8988T (cell line): ENCODE measurements at places on chromosomes 6 and 20.

DNA sequence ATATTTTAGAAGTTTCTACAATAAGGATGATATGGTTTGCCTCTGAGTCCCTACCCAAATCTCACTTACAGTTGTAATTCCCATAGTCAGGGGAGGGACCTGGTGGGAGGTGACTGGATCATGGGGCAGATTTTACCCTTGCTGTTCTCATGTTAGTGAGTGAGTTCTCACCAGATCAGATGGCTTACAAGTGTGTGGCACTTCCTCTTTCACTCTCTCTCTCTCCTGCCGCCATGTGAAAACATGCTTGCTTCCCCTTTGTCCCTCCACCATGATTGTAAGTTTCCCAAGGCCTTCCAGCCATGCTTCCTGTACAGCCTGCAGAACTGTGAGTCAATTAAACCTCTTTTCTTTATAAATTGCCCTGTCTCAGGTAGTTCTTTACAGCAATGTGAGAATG is 527.5 kb upstream of the ID4 start:
- DNase-seq: no peak

DNA sequence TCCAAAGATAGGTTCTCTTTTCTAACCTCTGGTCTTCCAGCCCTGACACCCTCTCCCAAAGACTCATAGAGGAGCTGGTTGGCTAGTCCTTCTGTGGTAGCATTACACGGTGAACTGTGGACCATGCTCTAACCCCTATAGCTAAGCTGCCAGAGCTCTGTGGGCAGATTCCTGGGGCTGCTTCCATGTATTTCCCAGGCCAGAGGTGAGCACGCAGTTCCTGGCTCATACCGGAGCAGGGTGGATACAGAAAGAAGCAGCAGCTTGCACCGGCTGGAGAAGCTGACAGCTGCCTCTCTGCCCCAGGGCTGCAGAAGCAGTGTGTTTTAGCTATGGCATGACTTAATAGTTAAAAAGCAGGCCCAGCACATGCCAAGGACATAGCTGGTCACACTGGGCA is 84.1 kb upstream of the FOXP4 start:
- no peak for DNase-seq

- DNase-seq: no peak
These were observed 220.0 kb upstream of the KCNQ5 start for GRCh38 chr6:72401865-72402264.

DNA sequence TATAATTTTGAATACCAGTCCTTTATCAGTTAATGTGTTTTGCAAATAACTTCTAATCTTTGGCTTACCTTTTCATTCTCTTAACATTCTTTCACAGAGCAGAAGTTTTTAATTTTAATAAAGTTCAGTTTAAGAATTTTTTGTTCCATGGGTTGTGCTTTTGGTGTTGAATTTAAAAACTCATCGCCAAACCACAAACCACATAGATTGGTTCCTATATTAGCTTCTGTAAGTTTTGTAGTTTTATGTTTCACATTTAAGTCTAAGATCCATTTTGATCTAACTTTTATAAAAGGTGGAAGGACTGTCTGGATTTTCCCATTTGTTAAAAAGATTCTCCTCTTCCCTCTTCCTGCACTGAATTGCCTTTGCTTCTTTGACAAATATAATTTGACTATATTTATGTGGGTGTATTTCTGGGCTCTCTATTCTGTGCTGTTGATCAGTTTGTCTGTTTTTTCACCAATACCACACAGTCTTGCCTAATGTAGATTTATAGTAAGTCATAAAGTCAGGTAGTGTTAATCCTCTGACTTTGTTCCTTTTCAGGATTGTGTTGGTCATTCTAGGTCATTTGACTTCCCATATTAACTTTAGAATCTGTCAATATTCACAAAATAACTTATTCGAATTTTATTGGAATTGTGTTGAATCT is 17.5 kb upstream of the SDCBP2 start:
- DNase-seq: no peak

GRCh38 chr20:58711266-58712051 is 18.9 kb downstream of the NPEPL1 start:
- DNase-seq: no peak

GRCh38 chr6:134826889-134827737 is 122.8 kb downstream of the ALDH8A1 start:
- DNase-seq: no peak

- no peak for DNase-seq
These were observed 42.2 kb upstream of the SPTLC3 start for GRCh38 chr20:12966468-12967085.

DNA sequence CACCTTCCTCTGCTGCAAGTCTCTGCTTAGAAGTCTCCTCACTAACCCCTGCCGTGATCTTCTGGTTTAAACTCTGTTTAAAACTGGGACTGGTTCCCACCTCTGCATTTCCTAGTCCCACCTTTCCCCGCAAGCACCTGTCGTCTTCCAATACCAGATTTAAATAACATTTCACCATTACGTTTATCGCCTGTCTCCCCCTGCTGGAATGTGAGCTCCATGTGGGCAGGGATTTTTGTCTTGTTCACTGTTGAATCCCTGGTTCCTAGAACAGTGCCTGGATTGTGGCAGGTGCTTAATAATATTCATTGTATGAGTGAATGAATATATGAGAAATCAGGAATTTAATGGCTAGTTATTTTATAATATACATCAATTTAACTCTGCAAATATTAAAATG is 2.7 kb downstream of the GUCA1A start:
- no peak for DNase-seq

DNA sequence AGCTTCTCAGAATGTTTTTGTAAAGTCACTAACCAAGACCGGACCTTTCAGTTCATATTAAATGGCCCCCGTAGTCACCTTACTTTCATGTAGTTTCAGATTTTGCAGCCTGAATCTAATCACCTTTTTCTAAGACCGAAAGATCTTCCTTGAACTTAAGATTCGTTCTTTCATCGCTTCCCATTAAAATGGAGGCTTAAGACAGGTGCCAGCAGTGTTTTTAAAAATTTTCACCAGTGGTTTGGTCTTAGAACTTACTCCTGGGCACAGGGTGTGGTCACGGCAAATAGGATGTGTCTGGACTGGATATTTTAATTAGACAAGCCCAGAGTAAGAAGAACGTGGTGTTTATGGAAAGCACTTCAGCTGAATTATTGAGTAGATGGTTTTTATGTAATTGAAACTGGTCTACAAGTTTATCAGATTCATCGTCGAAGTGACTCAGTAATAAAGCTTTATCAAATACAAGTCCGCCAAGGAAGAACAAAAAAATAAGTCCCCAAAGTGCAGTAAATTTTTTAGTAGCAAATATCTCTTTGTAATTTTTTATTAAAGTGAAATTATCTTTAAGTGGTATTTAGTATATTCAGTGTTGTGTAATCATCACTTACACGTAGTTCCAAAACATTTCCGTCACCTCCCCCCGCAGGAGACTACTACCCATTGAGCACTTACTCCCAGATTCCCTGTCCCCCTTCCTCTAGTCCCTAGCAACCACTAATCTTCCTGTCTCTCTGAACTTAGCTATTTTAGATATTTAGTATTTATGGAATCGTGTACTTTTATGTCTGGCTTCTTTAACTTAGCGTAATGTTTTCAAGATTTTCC is 868 bp downstream of the SRSF3 start:
- DNase-seq: no peak

GRCh38 chr6:45728674-45729073 is 287.0 kb downstream of the CLIC5 start:
- DNase-seq: no peak

DNA sequence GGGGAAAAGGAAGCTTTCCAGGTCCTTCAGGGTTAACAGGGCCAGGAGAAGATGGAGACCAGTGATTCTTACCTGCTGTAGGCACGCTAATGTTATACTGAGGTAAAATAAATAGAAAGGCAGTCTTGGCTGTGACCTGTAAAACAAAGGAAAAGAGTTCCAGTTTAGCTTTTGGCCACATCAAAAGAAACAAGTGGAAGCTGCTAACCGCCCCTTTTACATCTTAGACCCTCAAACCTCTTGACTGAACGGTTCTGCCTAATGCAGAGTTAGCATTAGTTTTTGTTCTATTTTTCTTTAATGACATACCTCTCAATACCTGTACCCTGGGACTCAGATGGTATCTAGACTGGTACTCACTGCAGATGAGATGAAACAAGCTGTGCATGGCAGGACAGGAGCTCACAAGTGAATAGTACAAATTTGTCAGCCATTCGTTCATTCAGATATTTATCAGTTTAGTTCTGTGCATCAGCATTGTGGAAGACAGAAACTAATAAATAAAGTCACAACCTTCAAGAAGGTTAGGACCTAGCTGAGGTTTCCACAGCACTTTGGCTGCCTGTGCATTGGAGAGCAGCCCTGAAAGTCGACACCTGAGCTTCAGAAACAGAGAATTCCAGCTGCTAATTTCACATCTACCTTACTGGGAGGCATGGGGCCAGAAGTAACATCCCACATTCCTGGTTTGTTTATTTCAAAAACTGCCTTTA is 41.0 kb downstream of the TRAM2 start:
- no peak for DNase-seq

DNA sequence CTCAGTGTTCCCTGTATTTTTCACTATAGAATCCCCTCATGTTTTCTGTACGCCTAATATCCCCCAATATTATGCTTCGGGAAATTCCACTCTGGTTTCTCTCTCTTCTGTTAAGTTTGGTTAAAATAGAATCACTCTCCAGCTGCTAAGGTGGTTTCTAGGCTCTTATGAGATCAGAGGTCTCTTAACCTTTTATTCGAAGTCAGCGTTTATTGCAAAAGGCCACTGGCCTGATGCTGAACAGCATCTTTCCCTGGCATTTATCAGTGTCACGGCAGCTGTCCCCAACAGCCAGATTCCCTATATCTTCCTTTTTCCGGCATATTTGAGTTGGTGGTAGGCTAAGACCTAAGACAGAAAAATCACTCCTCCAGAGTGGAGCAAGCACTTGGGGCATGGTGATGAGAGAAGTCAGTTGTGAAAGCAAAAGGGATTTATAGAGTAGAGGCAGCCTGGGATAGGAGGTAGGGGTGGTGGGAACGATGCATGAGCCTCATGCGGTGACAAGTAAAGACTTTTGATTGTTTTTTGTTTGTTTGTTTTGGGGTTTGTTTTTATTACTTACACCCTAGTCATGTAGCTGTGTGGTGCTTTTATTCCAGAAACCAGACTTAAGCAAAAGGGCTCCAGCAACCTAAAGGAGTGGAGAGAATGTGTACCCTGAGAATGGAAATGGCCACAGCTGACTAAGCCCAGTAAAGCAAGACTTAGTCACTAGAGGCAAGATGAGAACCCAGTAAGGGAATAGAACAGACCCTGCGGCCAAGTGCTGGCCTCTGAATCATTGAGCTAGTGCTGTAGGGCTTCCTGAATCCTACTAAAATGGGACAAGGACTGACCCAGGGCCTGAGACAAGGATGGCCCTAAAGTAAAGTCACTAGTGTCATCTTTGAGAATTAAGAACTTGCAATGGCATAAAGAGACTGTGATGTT is 233.0 kb upstream of the PRND start:
- no peak for DNase-seq

DNA sequence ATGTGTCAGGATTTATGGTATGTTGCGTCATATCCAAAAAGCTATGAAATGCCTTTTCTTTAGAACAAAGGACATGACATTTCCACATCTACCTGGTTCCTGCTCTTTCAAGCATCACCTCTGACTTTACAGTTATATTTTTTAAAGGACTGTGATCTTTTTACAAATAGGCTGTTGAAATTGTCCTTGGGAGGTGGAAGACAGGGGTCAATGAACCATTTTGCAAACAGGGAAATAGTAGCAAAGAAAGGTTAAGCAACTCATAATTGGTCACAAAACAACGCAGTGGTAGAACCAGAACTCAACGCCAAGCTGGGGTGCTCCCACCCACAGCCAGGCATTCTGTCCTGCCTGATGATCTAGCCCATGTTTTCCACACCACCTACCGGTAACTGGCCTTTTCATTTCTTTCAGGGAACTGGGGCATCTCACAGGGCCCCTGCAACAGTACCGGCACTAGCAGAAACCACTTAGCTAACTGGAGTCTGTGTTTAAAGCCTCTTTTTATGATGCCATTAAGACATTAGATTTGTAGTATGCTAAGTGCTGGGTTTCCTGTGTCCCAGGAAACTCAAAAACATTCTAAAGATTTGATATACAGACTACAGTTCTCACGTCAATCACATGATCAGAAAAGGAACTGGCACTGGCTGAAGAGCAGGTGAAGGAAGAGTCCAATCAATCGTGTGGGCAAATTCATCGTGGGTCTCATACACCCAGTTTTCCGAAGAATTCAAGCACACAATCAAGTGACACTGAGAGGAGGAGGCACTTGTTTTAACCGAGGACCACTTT is 13.9 kb downstream of the ZNF217 start:
- DNase-seq: no peak

DNA sequence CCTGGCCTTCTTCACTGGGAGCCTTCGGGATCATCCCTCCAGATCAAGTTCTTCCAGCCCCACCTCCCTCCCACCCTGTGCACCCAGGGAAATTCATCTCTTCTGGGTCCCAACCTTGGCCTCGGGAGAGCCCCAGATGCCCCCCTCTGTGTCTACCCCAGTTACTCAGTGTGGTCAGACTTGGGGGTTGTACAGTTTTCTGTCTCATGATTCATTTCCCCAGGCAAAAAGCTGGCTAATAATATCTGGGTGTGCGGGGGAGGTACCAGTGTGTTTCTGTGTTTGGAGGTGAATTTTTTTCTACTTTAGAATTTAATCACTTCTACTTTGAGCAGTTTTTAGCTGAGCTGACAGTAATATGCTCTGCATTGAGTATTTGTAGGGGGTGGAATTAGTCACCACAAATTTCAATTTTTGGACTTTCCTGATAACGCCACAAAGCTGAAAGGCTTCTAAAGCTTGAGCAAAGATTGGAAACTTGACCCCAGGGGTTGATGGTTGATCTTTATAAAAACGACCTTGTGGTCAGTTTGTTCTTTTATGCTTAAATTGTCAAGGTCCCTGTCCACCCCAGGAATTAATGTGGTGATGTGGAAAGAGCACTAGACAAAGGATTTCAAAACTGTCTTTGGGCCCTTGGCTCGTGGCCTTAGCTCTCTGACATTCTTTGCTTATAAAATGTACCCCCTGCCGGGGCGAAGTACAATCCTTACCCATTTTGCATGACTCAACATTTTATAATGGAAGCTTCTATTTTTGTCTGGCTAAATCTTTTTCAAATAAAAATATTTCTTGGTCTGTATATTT is 284.7 kb upstream of the TAB2 start:
- no peak for DNase-seq

- DNase-seq: no peak
These were observed 507.8 kb upstream of the CITED2 start for GRCh38 chr6:139882234-139882633.

- DNase-seq: peak; percentile 33
These were observed 237.2 kb downstream of the TFAP2A start for GRCh38 chr6:10177704-10178103.

DNA sequence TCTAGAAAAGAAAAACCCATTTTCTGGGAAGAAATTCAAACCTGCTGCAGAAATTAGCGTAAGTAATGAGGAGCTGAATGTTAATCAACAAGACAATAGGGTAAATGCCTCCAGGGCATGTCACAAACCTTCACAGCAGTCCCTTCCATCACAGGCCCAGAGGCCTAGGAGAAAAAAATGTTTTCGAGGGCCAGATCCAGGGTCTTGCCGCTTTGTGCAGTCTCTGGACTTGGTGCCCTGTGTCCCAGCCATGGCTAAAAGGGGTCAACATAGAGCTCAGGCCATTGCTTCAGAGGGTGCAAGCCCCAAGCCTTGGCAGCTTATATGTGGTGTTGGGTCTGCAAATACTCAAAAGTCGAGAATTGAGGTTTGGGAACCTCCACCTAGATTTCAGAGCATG is 99.8 kb downstream of the STXBP5 start:
- DNase-seq: no peak
